Stimulated activated CD8-positive, alpha-beta memory T cell treated with anti-CD3 and anti-CD28 coated beads, Interleukin-4, amount 100 ng/mL, for 24 hours (primary cell): ENCODE measurements at places on chromosomes 11 and 22.

DNA sequence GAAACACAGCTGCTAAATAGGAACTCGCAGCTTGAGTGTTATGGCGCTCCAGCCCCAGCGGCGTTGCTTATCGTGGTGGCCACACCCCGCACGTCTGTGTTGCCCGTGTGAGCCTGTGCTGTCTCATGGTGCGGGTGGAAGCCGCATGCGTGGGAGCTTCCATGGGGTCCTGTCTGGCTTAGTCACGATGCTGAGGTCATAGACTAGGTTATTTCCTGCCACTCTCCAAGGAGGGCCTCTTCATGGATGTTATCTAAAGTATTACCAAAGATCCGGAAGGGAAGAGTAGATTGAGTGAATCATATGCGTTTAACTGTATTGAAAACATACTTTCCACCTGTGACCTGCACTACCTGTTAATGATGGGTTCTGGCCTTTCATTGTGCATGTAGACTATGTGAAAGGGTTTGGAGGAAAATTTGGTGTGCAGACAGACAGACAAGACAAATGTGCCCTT lies 21.7 kb downstream of the CTTN start:
- DNase-seq = no peak

DNA sequence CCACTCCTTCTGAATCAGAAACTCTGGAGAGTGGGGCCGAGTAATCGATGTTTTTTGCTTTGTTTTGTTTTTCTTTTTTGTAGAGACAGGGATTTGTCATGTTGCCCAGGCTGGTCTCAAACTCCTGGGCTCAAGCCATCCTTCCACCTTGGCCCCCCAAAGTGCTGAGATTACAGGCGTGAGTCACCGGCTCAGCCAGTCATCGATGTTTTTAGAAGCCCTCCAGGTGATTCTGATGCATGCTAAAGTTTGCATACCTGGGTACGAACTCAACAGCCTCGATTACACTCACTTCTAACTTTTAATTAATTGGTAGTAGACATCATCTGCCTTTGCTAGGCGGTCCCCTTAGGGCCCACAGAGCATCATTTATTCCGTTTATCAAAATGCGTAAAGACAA lies 50.3 kb downstream of the C11orf71 start:
- DNase-seq = no peak

DNA sequence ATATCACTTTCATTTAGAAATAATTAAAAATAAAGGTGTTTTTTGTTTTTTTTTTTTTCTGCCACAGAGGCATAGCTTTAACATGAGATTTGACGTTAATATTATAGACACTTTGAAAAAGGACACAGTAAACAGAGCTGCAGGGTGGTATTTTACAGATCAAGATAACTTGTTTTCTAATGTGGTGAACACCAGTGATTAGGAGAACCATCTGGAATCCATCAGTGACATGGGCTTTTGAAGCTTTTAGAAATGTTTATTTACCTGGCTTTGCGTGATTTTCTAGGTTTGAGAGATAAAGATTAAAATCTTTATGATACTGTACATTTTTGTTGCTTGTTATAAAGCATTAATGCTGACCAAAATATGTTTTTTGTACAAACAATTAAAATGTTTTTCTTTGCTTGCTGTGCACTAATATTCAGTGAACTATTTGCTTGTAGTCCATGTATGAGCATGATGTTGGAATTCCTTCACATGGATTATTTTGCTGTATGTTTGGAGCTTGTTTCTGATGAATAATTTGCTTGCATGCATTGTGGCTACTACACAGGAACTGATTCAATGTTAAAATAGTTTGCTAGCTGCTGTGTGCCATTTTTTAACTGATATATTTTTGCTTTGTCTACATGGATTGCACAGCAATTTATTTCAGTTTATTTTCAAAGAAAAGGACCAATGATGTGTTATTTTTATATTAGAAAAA lies 352.1 kb upstream of the NARS2 start:
- no peak for DNase-seq

DNA sequence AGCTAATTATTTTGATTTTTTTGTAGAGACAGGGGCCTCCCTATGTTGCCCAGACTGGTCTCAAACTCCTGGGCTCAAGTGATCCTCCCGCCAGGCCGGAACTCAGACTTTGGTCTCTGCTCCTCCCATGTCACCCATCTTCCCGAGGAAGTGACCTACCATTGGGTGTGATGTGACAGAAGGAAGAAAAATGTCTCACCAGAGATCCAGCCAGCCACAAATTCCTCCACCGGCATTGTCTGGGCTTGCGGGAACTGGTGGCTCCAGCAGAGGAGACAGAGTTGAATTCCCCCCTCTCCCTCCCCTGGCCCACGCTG lies 772 bp downstream of the SLC25A45 start:
- no peak for DNase-seq
